ENCODE measurements at places on chromosomes 5 and 9.

- DNase-seq, result no peak
Measured at GRCh38 chr9:36268007-36268427, 9.8 kb upstream of the GNE start.

DNA sequence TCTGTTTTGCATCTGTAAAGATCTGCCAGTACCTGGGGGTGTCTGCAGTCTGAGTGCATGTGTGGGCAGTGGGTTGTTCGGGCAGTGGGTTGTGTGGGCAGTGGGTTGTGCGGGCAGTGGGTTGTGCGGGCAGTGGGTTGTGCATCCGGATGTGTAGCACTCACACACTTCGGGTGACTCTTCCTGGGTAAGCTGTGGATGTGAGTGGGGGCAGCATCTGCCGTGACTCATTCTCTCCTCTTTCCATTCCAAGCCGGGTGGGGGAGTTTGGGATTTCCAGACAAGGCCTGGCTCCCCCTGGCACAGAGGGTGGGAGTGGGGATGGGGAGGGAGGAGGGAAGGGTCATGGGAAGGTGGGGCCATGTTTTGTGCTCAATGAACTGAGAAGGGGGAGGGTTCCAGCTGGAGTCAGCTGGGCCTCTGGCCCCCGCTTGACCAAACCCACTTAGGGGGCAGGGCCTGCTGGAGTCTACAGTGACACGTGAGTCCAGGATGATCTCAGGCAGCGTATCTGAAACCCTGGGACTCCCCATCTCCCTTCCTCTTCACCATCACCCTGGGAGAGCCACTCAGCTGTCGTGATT, 8.3 kb downstream of the CRB2 start:
- no peak for DNase-seq

GRCh38 chr9:106383072-106383471, 479.9 kb upstream of the ZNF462 start:
- no peak for DNase-seq

DNA sequence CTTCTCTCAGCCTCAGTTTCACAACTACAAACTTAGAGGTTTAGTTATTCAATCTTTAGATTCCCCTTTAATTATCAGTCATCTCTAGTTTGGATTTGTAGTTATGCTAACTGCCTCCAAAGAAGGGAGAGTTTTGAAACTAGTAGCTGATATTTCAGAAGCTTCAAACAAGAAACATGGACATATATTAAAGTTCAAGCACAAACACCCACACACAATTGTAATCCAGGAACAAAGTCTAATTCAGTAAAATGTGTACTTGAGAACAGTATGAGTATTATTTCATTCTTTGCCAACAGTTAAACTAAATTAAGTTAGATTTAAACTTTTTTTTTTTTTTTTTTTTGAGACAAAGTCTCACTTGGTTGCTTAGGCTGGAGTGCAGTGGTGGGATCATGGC, 71.2 kb upstream of the ABCA1 start:
- no peak for DNase-seq

- no peak for DNase-seq
Measured at GRCh38 chr9:126615791-126616447, 2.2 kb downstream of the LMX1B start.

DNA sequence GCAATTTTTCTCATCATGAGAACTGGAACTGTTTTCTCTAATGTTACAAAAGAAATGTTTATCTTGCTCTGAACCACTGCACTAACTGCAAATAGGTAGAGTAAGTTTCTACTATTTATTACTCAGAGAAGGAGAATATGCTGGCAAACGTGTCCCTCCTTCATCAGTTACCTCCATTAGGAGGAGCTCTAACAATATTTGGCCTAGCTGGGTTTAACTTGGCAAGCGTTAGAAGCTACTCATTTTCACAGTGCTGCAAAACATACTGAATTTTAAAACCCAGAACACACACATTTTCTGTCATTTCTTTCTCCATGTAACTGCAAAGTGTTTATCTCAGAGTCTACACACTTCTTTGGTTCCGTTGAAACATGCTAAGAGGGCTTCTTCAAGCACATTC, 101.0 kb upstream of the GABRG2 start:
- no peak for DNase-seq

DNA sequence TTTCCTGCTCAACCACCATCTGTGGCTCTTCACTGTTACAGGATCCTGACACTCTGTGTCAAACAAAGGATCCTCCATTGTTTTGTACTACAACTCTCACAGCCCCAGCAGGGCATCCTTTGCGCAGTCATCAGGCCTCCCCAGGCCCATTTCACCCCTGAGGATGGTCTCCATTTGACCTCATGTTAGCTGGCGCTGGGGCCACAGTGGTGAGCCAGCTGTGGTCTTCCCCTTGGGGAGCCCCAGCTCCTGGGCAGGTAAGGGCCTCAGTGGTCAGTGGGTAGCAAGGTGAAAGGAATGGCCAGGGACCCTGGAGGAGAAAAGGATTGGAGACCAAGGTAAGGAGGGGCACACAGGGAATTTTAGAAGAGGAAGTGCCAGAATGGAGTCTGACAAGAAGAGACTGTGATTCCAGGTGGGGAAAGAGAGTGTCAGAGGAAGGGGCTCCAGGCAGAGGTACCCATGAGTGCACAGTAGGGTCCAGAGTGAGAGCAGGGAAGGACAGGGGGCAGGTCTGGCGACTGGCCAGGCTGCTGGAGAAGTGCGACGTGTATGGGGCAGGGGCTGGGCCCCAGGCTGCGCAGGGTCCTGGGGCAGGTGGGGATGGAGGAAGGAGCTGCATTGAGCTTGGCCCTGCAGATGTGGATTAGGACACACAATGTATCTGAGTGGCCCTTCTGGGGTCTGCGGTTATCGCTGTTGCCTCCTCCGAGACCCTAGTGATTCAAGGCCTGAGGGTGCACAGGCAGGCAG, 109.9 kb downstream of the PHF2 start:
- DNase-seq, result no peak

GRCh38 chr5:72630081-72630480, 122.9 kb upstream of the ZNF366 start:
- no peak for DNase-seq

- no peak for DNase-seq
Measured at GRCh38 chr9:92026206-92027002, 76.4 kb upstream of the ROR2 start.

GRCh38 chr5:139141446-139142204, 56.5 kb downstream of the SIL1 start:
- no peak for DNase-seq

DNA sequence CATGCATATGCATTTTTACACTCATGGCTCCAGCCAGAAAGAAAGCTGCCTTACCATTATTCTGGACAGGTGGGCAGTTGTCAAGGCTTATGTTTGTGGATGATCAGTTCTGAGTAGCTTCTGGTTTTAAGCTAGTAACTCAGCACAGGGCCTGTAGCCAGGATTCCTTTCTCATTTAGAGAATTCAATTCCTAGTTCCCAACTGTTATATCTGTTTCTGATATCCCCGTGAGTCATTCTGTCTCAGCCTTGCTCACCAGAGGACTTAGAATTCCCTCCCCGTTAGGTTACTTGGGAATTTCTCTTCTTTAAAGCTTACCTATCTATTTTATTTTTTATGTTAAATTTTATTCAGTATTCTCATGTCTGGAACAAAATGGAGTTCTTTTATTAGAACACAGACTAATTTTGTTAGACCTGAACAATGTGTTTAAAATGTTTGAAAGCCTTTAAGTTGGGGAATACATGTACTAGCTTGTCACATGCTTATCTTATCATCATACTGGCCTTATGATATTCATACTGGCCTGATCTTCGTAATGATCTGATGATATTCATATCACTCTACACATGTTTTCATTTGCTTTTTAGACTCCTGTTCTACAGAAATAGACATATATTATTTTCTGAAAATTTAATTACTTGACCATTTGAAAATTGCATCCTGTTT, 47.1 kb downstream of the CAST start:
- DNase-seq, result no peak

GRCh38 chr5:173448856-173449255, 120.6 kb upstream of the STC2 start:
- DNase-seq, result no peak

DNA sequence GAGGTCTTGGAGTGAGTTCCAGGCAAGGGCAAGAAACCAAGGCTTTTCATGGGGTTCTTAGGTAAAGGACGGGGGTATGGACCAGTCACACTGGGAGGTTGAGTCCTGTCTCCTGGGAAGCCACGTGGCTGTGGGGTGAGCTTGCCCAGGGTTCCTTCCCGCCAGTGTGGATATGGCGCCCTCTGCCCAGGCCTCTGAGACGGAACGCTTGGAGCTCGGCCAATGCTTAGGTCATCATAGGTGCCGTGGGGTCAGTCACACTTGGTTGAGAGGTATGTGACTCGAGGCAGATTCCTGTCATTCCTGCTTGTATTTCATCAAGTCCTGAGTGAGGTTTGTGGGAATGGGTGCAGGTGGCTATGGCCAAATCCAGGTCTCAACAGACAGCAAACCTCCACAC, 46.2 kb downstream of the TENT4A start:
- DNase-seq, result no peak

- no peak for DNase-seq
Measured at GRCh38 chr5:79621056-79621455, 8.8 kb downstream of the TENT2 start.

DNA sequence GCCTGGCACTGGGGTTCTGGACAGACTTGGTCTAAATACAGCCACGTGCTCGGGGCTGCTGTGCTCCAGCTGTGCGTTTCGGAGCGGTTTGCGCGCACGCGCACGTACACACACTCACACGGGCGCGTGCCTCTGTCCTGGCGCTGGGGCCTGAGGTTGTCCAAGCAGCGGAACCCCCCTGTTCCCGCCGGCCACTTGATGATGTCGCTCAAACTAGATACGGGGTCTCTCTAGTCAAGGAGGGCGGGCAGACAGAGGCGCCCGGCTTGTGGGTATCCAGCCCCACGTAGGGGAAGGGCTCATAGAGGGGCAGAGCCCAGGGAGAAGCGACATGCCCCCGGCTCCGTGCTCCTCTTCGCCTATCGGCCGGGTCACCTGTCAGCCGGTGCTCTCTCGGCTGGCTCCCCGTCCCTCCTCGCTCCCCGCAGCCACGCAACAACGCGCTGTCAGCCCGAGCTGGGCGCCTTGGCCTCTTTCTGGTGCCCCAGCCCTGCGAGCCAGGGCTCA, 8.9 kb downstream of the NR2F1-AS1 start:
- no peak for DNase-seq

GRCh38 chr5:173696216-173696615, 79.8 kb upstream of the BOD1 start:
- no peak for DNase-seq

DNA sequence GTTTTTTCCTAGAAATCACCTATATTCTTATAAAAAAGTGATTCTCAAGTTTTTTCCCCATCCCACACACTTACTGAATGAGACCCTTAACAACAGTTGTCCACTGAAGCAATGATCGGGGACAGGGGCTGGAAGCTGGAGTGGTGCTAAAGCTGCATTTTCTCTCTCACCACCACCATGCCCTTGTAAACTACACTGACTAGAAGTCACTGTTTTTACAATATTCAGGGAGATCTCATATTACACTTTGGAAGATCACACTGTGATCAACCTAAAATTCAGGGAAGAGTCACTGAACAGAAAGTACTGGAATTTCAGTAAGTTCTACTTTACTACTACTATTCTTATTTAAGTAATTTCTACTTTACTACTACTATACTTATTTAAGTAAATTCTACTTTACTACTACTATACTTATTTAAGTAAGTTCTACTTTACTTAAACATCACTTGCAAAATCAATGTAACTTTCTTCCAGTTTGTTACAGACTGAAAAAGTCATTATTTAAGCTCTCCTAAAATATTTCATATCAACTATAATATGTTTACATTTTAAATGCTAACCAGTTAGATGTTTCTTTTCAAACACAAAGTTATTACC, 164.3 kb downstream of the AGTPBP1 start:
- no peak for DNase-seq

- DNase-seq, result no peak
Measured at GRCh38 chr5:136382071-136382470, 16.7 kb upstream of the TRPC7 start.

DNA sequence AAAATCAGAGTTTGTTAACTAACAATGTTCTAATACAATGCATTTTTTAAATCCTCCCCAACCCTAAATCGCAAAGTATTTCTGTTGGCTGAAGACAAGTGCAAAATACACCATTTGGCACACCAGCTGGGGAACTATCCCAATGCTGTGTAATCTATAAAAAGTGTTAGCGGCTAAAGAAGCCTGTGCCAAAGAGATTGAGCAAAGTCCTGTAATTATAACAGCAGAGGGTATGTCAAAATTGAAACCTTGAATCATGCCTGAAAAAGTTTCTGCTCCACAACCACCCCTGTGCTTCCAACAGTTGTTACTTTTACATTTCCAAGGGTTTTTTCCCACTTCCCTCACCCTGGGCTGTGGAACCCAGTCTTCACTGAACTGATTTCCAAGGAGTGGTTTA, 83.1 kb upstream of the PLPP6 start:
- DNase-seq, result no peak

DNA sequence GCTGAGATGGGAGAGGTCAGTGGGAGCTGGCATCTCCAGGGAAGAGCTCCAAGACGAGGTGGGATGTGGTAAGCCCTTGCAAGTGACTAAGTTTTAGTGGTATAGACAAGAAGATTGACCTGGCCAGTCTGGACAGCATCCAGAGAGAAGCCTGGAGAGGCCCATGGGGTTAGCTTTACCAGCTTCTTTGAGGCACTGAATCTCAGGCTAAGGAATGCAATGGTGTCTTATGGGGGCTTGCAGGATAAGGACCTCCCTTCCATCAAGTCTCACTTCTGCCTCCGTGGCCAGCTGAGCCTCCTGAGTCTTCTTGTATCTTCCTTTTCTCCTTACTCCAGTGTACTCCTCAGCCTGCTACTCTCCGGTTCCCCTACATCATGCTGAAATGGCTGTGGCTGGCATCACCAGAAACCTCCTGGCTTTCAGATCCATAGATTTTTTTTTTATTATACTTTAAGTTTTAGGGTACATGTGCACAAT, 56.5 kb upstream of the JADE2 start:
- no peak for DNase-seq

DNA sequence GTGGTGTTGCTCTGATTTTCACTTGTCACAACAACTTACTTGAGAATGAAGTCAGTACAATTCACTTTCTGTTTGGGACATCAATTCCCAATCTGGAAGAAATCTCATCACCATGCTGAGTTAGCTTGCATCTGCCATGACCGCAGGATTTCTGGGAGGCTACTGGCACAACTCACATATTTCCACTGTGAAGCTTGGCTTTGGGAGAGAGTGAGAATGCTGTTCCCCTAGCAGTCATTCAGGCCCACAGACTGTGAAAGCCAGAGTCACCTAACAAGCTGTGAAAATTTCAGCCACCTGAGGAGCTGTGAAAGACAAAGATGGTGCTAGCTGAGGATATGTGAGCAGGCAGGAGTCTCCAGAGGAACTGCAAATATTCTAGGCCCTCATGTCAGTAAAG, 365.2 kb upstream of the TUSC1 start:
- DNase-seq, result no peak

GRCh38 chr5:57368010-57368409, 114.6 kb downstream of the ACTBL2 start:
- DNase-seq, result no peak

DNA sequence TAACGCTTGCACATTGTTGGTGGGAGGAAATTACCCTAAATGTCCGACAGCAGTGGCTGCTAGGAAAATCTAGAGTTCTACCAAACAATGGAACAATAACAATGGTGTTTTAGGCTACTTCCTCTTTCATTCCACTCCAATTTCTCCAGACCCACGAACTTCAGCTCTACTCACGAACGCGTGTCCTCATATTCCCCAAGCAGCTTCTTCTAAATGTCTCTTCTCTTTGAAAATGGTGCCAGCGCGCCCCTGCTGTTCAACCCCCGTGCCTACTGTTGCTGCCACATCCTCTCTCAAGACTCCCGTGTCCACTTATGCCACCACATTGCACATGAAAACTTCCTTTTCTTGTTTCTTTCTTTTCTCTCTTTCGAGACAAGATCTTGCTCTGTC, 25.6 kb downstream of the OR2V2 start:
- DNase-seq, result no peak

- DNase-seq, result peak; percentile 31
Measured at GRCh38 chr9:88533951-88534455, 975 bp upstream of the NXNL2 start.
